ENCODE measurements at places on chromosomes 3 and 15.

DNA sequence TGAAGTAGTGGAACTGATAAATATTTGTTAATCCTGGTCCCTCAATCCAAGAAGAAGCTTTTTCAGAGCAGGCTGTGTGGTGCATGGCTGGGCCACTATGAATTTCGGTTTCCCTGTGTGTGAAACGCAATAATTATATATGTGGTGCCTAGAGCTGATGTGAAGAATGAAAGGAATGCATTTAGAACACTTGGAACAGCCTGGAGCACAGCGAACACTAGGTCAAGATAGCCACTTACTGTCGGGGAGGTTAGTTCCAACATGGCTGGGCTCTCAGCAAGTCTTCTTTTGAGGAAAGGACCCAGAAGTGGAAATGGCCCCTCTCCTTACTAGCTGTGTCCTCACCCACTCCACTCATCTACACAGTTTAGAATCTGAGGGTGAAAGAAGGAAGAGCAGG is 245.7 kb downstream of the FHIT start:
- DNase-seq: no peak

- DNase-seq: no peak
These were observed 5.2 kb upstream of the SUMF1 start for GRCh38 chr3:4472312-4472711.

DNA sequence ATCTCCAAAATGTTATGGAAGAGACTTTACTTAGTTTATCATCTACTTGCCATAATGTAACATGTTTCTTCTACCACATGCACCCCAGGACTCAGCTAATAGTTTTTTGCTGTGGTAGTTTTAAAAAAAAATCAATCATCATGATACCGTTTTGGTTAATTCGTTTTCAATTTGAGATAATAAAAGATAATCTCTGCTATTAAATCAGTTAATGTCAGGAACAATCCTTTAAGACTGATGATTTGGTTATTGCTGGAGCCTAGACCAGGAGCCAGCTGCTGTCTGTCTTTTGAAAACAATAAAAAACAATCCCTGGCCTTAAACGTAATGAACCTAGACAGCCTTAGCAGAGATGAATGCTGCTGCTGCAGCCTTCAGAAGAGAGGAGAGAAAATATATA is 403.7 kb downstream of the OXSM start:
- DNase-seq: no peak

GRCh38 chr15:89679212-89679611 is at the start of gene PLIN1:
PLIN1 (minus strand) TSS chr15:89679367; CDS start chr15:89677489, 1,878 bp downstream.
- no peak for DNase-seq

- DNase-seq: no peak
These were observed 10.6 kb upstream of the CACNA1D start for GRCh38 chr3:53483821-53484220.

- no peak for DNase-seq
These were observed 412.9 kb downstream of the TIGIT start for GRCh38 chr3:114706591-114707232.
